ENCODE measurements at places on chromosomes 13 and 19.

- DNase-seq = no peak
Measured at GRCh38 chr19:55485439-55486011, 537 bp downstream of the NAT14 start.

GRCh38 chr19:2820112-2820702 lies 539 bp downstream of the ZNF554 start:
- DNase-seq = peak; percentile 44

GRCh38 chr13:57629821-57630235 lies 1.7 kb upstream of the PCDH17 start:
- peak; percentile 98 for DNase-seq

- no peak for DNase-seq
Measured at GRCh38 chr19:2083174-2083854, 12.8 kb downstream of the MOB3A start.

- DNase-seq = no peak
Measured at GRCh38 chr19:48476176-48476575, 7.0 kb downstream of the CYTH2 start.

GRCh38 chr13:52003541-52003940 lies 7.7 kb downstream of the ATP7B start:
- peak; percentile 27 for DNase-seq

DNA sequence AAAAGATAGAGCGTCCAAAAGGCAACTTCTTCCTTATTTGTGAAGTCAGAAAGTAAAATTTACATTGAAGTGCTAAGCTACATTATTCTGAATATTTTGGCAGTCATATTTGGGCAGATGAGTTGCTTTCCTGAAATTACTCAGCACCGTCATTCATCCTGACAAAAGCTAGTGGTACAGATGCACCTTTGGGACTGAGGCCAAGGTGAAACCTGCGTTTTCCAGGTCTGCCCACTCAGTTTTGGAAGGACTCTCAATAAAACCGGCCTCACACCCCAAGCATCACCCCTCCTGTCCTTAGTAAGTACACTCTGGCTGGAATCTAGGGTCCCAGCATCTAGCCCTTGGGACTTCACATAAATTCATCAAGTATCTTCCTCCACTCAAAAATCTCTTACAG lies 187.5 kb downstream of the TM9SF2 start:
- no peak for DNase-seq

- no peak for DNase-seq
Measured at GRCh38 chr13:94268661-94269060, 210.8 kb downstream of the DCT start.

DNA sequence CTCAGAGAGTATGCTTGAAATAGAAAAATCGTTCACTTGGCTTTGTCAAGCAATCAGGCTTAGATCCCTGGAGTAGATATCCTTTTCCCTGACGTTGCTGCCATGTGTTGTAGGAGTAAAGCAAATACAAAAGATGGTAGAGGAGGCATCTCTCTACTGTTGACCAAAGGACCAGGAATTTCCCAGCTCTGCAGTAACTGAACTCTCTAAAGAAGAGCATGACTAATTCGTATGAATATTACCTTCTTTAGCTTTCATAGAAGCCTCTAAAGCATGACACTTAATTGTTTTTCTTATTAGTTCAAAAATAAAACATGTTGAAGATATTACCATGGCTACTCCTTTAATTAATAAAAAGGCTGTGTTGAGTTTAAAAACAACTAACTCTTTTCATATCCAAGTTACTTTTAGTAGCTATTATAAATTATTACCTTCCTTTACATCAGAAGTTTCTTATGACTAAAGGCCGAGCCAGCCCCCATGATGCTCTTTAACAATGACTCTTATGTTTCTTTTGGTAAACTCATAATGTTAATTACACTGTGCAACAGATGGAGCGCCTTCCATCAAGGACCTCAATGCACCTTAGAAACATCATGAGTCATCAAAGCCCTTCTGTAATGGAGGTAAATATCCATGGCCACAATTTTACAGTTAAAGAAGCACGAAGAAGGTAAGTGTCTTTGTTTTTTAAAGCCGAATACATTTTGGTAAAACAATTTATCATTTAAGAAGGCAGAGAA lies 352.4 kb downstream of the KLF5 start:
- DNase-seq = no peak

DNA sequence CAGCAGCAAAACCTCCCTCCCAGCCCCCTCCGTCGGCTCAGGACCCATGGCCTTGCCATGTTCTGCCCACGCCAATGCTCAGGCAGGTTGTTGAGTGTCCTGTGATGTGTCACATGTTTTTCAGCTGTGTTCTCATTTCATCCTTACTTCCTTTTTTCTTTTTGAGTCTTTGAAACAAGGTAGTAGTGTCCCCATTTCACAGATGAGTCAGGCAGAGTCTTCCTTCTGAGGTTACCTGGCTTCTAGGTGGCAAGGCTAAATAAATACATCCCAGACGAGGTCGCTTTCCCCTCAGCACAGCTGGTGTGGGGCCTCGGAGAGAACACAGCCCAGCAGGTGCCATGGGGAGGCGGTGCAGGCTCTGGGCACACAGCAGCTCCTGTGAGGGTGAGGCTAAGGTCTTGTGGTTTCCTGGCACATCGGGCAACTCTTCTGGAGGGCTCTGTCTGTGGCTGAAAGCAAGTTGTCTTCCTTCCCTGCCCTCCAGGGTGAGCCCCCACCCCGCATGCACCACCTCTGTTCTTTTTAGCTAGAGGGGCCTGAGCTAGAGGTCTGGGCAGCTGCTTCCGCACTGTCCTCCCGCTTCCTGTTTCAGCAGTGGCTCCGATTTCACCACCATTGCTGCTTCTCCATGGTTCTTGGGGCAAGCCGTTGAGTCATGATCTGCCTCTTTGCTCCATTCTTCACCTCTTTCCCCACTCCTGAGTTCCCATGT lies 15.1 kb downstream of the PRAM1 start:
- DNase-seq = no peak

DNA sequence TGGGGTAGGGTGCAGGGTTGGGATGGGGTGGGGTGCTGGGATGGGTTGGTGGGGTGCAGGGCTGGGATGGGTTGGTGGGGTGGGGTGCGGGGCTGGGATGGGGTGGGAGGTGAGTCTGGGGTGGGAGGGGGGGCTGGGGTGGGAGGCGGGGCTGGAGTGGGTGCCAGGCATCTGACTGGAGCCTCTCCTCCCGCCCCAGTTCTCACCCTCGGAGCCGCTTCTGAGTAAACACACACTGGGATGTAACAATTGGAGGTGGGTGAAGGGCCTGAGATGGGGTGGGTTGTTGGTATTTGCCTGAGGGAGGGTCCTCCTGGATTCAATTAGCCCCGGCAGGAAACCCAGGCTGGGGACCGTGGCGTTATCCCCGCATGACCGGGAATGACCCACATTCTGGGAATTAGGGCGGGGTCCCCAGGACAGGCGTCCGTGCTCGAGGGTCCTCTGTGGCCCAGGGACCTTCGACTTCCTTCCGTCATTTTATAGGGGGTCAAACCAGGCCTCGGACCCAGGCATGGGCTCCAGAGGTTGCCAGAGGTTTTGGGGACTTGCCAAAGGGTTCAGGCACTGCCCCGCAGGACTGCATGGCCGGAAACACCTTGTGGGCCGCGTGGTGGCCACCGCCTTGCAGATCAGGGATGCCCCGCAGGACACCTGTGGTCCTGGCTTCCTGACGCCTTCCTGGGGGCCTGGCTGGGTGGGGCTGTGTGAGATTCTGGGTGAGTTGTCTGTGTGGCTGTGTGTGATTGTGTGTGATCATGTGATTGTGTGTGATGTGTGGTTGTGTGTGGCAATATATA lies 1.4 kb downstream of the TMPRSS9 start:
- no peak for DNase-seq

DNA sequence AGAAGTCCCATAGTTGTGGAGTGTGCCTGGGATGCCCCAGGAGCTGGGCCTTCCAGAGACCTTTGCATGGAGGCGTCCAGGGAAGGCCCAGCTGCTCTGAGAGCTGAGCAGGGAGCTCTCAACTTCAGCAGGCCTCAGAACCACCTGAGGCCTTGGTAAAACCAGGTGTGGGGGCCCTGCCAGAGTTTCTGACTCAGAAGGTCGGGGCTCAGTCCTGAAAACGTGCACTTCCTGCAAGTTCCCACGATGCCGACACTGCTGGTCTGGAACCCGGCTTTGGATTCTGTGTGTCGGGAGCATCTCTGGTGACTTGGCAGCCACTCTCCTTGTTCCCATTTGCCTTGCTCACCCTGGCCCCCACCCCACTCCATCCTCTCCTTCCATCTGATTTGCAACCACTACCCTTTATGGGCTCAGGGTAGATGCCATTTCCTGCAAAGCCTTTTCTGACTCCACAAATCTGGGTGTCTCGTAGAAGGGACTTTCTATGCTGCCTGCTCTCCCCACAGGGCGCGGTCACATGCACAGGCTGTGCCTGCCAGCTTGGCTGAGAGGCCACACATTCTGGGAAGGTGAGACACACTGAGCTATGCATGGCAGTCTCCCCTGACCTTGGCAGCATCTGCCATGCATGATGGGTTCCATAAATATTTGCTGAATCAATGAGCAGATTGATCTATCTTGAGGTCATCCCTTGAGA lies 244.7 kb downstream of the COL4A1 start:
- no peak for DNase-seq

DNA sequence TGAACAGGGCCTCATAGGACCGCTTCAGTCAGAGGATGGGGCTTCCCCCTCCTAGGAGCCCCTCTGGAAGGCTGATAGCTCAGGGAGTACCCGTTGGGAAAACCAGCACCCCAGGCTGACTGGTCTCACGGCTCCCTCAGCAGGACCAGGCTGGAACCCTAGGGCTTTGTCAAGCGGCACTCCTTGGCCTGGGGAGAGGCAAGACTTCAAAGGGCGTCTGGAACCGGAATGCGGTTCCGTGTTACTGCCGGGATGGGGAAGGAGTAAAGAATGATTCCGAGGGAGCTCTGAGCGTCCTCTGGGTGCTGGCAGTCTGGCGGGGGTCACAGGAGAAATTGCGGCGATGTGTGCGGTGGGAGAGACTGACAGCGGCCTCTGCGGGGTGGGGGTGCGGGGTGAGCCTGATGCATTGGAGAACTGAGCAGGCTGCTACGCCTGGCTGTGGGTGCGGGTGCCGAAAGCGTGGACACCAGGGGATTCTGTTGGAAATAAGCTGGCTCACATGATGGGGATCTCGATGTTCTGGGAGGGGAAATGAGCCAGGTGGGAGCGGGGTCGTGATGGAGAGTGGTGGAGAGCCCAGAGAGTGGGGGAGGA lies 1.9 kb downstream of the COX6B2 start:
- DNase-seq = peak; percentile 30

GRCh38 chr13:42547612-42548011 lies 26.3 kb upstream of the TNFSF11 start:
- no peak for DNase-seq

DNA sequence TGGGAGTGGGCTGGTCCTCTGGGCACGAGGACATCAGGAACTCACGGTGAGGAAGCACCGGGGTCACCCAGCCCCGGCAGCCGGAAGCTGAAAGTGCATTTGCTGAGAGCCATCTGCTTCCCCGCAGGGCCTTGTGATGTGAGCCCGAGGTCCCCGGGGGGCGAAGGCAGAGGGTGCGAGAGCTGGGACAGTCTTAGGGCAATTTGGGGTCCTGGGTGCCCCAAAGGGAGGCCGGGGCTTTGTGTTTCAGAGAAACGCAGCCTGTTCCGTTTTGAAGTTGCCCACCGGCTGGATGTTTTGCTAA lies 4.8 kb downstream of the F2RL3 start:
- no peak for DNase-seq

GRCh38 chr13:27374126-27374613 lies 50.2 kb upstream of the GTF3A start:
- no peak for DNase-seq
